ENCODE measurements at places on chromosomes 5 and 9.

- DNase-seq = no peak
Observed at GRCh38 chr9:85743275-85744128, 1.7 kb upstream of the AGTPBP1 start.

- no peak for DNase-seq
Observed at GRCh38 chr9:100167176-100167575, 68.1 kb downstream of the INVS start.

GRCh38 chr5:54115735-54116403 lies 194.5 kb downstream of the ARL15 start:
- DNase-seq = no peak

DNA sequence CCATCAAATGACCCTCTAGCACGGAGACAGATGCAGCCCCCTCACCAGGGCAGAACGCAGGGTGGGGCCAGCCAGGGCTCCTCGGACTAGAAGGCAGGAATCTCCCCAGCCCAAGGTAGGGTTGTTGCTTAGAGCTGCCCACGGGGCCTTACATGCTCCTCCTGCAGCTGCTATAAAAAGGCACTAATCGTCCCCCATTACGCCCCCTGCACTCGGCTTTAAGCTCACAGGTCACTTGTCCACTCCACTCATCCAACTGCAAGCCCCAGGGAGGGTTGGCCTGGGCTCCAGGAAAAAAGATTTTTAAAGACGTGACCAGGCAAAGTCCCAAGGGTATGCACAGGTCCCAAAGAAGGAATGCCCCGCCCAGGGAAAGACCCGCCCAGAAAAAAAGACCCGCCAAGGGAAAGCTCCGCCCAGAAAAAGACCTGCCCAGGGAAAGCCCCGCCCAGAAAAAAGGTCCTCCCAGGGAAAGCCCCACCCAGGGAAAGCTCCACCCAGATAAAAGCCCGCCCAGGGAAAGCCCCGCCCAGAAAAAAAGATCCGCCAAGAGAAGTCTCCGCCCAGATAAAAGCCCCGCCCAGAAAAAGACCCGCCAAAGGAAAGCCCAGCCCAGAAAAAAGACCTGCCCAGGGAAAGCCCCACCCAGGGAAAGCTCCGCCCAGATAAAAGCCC lies 11.1 kb downstream of the GRIN1 start:
- no peak for DNase-seq

- DNase-seq = no peak
Observed at GRCh38 chr5:81753429-81753828, 2.5 kb upstream of the SSBP2 start.

GRCh38 chr5:168179192-168179593 lies 112.3 kb upstream of the WWC1 start:
- no peak for DNase-seq

DNA sequence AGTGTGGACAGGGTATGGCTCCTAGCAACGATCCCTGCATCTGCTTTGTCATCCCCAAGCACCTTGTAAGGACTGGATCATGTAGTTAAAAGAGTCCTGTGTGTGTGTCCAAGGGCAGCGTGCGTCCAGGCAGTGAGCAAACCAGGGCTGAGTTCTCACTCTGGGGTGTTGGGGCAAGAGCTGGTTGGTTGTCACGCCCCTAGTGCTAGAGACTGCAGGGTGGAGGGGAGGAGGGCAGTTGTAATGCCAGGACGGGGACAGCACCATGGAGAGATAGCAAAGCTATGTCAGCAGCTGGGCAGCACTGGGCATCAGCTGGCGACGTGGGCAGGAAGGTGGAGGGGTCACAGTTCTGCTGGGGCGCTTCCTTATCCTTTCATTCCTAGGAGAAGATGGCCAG lies 100.8 kb downstream of the ZNF618 start:
- DNase-seq = no peak

DNA sequence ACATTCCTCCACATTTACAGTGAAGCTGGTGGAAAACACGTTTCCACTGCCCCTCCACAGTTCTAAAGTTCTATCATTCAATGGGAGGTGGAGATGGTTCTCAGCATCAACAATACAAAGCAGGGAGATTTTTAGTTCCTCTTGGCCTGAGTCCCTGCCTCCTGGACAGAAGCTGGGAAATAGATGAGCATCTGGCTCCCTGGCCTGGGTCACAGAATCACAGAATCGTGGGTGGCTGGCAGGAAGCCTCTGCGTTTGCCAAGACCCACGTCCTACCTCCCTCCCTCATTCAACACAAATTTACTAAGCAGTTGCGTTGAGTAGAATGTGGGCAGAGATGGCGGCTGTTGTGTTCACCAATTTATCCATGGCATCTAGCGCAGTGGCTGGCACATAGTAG lies 5.2 kb upstream of the PPARGC1B start:
- DNase-seq = no peak

DNA sequence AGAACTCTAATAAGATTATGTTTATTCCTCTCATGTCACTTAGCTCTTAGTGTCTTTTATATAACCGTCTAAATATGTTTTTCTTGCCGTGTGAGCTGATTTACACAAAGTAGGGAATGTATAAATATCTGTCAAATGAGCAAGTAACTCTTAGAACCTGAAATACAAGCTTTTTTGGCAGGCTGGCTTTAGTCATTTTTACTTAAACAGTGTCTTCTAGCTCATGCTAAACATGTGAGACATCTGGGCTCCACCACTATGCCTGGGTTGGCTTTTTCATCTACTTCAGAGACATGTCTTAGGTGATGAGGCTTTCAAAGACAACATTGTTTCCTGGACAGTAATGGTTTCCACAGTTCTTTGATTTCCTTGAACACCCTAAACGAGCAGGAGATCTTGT lies 137.2 kb upstream of the ZNF608 start:
- DNase-seq = no peak

DNA sequence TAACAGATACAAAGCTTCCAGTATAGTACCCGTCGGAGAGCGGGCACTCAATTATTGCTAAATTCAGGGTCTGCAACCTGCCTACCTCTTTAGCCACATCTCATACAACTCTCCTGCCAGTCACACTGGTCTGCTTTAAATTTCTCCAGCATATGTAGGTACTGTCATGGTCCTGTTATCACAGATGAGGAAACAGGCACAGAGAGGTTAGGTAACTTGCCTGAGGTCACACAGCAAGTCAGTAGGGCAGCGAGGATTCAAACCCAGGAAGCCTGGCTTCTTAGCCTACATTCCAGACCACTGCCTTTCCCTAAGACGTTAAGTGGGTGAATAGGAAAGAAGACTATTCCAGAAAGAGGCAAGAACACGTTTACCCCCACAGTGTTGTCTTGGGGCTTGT lies 186.0 kb upstream of the NFIB start:
- no peak for DNase-seq

DNA sequence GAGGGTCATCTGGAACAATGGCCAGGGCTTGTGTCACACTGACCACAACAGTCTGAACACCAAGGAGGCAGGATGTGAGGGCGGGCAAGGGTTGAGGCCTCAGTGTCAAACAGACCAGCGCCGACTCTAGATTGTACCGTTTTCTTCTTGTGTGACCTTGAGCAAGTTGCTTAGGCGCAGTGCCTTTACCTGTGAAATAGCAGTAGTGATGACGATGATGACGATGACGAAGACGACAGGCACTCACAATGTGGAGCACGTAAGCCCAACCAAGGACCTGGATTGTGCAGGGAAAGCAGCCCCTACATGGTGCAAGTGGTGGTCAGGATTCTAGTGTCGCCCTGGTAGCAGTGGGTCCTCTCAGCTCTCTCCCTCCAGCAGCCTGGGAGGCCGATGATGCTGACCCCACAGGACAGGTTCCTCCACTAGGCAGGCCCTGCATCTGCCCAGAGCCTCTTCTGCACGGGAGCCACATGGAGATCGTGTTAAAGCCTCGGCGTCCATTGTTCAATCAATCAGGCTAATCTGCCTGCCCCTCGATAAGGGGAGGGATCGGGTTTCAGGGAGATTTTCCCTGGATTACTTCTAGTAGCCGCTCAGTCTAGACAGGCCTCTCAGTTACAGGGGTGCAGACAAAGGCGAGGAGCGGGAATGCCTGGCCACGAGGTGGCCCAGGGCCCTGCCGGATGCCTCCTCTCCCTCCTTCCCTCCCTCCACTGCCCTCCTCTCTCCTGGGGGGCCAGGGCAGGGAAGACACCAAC lies 91.7 kb downstream of the MACROH2A1 start:
- DNase-seq = no peak

DNA sequence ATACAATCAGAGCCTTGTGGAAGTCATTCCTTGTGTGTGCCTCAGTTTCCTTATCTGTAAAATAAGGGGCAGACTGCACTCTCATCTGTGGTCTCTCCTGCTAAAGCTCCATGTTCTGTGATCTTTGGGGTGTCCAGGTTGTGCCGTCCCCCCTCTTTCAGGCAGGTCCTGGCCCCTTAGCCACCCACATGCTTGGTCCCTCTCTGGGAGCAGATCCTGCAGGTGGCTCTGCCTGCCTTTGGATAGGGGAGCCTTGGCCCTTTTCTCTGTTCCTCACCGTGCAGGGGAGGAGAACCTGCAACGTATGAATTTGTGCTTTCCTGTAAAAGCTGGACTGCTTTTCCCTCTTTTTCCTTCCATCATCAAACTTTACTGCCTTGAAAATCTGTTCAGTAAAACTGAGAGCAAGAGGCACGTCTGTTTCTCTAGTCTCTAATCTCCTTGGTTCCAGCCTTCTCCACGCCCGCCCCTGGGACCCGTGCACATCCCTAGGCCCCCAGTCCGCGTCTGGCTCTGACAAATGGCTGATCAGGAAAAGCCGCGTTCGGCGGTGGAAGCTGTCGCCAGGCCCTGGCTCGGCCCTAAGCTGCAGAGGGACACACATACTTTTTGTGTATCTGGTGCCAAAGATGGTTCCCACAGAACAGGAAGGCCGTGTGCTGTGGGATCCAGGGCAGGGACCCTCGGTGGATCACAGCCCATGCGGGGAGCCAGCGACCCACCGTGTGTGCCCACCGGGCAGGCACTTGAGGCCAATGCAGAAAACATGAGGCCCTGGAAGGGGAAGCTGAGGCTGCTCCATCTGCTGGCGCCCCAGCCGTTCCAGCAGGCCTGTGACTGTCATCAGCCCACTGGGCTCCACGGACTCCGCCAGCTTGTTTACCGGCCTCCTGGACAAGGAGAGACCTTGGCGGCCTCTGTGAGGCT lies 43.4 kb upstream of the COL5A1 start:
- no peak for DNase-seq

Measured in thoracic aorta (tissue), 2 donors.